Hematopoietic multipotent progenitor cell treated with erythropoietin and hydrocortisone succinate and interleukin-3 and kit ligand, for 17 days (in vitro differentiated cells): ENCODE measurements at places on chromosomes 16 and 17.

- DNase-seq = no peak
Measured at GRCh38 chr17:79519601-79520000, 91.2 kb downstream of the RBFOX3 start.

- no peak for DNase-seq
Measured at GRCh38 chr16:89312194-89312593, 94.7 kb downstream of the ZNF778 start.

- no peak for DNase-seq
Measured at GRCh38 chr16:14449790-14450480, 180.1 kb downstream of the PARN start.

DNA sequence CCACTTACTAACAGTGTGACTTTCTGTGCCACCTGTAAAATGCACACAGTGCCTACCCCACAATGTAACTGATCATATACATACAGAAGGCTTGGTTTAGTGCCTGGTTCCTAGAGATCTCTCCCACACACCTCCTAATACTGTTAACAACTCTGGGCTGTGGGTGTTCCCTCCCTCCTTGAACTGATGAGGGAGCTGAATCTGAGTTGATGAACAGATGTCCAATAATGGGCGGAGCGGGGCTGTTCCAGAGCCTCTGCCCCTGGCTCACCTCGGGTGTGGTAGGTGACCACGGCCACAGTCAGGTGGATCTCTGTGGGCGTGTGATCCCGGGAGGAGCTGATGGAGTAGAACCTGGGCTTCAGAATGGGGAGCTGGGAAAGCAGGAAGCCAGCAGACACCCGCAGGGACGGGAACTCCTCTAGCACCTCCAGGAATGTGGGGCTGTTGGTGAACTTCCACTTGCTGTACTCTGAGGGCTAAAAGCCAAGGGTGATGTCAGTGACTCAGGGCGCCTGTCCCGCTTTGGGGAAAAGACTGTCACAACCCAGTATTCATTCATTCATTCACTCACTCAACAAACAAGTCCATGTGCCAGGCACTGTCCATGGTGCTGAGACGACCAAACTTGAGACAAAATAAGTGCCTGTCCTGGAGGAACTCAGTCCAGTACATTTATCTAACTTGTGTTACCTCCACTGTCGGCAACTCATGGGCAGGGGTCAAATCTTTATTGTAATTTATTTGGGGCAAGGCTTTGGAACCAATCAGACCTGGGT lies 37.6 kb downstream of the NOS2 start:
- no peak for DNase-seq

GRCh38 chr16:15983898-15984297 lies 34.5 kb downstream of the ABCC1 start:
- DNase-seq = no peak

DNA sequence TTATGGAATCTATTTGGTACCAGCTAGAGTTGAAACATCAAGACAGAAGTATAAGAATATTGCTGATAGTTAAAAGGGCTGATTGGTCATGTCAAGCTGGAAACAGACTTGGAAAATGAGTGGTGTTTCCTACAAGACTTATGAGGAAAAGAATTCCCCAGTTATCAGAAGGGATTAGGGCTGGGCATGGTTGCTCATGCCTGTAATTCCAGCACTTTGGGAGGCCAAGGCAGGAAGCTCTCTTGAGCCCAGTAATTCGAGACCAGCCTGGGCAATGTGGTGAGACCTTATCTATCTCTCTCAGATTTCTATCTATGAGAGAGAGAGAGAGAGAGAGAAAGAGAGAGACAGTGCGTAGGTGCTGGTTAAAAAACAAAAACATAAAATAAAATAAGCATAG lies 139.5 kb upstream of the PMFBP1 start:
- DNase-seq = no peak

GRCh38 chr17:43907425-43907981 lies at the start of gene MPP2:
MPP2 (minus strand) TSS chr17:43907536; CDS start chr17:43904460, 3,076 bp downstream.
- DNase-seq = no peak

- DNase-seq = no peak
Measured at GRCh38 chr16:21159281-21159951, 942 bp downstream of the LDAF1 start.

DNA sequence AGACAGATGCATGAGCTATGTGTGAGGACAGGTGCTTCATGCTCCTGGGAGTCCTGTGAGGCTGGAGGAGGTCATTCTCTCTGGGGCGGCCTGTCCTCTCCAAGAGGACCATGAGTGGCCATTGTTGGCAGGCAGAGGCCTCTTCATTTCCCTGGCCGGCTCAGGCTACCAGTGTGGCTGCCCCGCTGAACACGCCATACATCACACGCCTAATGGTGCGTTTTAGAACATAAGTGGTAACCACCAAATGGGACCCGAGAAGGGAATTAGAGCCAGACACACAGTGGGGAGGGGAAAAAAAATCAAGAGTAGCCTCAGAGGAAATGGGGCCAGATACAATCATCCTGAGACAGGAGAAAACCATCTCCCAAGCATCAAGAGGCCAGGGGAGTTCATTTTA lies 140.0 kb downstream of the SPACA3 start:
- no peak for DNase-seq

DNA sequence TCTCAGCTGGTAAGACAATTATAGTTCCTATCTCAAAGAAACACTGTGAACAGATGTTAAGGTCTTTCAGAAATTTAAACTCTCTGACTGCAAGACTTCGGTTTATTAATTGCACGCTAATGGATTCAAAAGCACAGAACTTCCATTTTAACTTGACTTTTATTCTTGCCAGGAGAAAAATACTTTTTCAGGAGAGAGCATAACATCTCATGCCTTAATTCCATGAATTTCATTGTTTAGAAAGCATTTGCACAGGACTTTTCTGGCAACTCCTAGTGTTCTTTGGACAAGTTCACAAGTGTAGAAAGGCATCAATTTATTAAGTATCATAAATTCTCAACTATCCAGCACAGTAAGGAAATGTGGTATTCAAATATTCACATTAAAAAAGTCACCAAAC lies 22.4 kb downstream of the STX8 start:
- no peak for DNase-seq

DNA sequence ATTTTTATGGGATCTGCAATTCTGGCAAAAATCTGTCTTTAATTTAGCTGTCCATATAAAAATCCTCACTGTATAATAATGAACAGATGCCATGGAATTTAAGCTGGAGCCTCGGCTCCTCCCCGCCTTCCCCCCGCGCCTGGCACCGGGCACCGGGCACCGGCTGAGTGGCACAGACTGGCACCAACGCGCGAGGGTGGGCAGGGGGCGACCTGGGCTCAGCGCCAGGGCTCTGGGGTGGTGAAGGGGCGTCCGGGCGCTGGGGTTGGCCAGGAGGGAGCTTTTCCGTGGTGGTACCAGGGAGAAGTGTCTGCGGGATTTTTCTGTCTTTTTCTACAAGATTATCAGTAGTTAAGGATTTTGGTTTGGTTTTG lies 9.1 kb downstream of the NEUROD2 start:
- DNase-seq = no peak

DNA sequence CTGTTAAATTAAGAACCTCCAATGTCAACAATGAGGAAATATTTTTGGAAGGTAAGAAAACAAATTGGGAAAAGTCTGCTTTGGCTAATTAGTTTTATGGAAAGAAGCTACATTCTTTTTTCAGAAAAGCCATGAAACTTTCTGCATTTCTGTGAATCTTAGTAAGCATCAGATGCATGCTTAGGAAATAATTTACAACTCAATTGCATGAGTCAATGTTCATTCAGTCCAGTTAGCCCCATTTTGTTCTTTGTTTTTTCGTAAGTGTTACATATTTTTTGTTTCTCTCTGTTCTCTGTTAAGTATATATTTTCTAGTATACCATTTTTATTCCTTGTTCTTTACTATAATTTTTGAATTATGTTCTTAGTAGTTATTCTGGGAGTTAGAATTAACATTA lies 195.2 kb upstream of the KIF2B start:
- no peak for DNase-seq

- DNase-seq = no peak
Measured at GRCh38 chr16:2859686-2860265, 1.8 kb upstream of the PRSS22 start.

DNA sequence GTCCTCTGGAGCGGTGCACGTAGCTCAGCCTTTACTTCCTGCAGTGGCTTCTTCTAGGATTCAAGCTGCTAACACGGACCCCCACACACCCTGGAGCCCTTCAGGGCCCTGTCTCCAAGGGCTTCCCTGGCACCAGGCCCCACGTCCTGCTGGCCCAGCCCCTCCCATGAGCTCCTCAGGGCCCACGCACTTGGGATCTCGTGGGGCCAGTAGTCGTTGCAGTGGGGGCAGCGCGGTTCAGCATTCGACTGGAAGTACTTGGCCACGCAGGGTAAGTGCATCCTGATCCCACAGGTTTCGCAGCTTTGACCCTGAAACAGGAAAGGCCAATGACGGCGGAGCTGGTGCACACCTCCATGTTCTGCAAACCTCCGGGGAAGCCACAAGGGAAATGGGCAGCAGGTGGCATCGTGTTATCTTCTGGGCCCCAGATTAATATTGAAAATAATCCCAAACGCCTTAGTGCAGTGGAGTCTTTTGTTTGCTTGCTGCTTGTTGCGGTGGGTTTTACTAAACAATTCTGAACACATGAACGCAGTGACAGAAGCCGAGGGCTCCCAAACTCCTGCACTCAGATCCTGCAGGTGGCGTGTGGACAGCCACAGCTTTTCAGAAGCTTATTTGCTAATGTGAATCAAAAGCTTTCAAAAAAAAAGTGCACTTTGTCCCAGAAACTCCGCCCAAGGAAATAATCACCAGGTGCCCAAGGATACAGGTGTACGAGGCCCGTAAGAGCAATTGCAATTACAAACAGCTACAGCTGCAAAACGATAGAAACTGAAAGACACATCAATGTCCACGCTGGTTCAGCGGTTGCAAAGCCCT lies 22.4 kb downstream of the KDM8 start:
- no peak for DNase-seq
